Progenitor cell of endocrine pancreas (in vitro differentiated cells): ENCODE measurements at places on chromosomes 4 and X. TPM values are rescaled to one million over a fixed set of nuclear protein-coding genes. Genes with fewer than 3 reads are reported as not detected.

- H3K36me3 ChIP-seq = no peaks in the 10 kb centered on the region
- no peak for DNase-seq
- H3K27me3 ChIP-seq = no peaks in the 10 kb centered on the region
- no peaks in the 10 kb centered on the region for H3K4me1 ChIP-seq
- no peak overlapping the region for H3K4me3 ChIP-seq
These were observed 10.6 kb downstream of the NYX start for GRCh38 chrX:41457613-41458192.

DNA sequence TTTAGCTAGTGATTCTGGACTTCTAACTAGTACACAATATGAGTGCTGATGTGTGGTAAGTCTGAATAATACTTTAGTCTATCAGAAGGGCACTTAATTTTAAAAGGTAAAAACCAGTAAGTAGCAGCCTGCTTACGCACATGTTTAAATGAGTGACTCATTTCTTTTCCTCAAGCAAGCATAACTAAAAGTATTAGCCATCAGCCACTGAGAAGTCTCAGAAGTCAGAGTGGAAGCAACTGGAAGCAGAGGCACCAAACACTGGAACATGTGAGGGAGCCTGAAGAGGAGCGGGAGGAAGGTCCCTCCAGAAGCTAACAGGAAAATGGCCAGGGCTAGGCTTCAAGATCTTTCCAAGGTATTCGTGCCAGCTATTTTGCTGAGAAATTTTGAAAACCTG is 257.7 kb downstream of the RAPGEF2 start:
- no peak for DNase-seq
- no peaks in the 10 kb centered on the region for H3K4me1 ChIP-seq
- no peaks in the 10 kb centered on the region for H3K27me3 ChIP-seq
- peaks cover 32% of the 10 kb centered on the region for H3K36me3 ChIP-seq

DNA sequence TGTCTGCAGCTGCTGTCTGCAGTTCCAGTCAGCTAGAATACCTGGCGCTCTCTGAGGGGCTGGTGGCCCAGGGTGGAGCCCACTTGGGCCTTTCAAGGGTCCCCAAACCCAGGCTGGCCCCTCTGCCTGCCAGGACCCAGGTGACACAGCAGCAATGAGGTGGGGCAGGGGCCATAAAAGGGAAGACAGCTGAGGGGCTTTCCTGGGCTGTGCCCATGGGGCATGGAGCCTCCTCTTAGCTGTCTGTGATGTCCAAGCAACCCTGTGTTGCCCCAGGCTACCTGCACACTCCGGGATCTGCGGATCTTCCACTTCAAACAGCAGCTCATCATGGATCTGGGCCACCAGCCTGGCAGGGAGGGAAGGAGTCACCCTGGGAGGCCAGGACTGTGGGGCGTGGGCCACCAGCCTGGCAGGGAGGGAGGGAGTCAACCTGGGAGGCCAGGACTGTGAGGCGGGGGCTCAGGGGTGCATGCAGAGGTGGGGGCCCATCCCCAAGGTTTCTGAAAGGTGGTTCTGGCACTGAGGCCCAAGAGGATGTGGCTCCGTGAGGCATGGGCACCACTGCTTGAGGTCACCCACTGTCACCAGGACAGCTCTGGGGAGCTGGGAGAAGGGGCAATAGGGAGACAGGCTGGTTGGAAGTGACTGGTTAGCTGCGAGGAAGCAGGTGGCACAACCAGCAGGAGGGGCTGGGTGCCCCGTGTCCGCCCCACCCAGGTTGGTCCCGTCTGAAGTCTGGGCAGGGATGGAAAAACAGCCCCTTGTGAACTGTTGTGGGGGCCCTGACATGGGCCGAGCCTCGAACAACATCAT is 16.3 kb downstream of the NAT8L start:
- H3K4me3 ChIP-seq = no peak overlapping the region
- no peak for DNase-seq
- no peak overlapping the region for H3K27ac ChIP-seq
- H3K4me1 ChIP-seq = peaks cover 8% of the 10 kb centered on the region
- H3K36me3 ChIP-seq = no peaks in the 10 kb centered on the region
- H3K27me3 ChIP-seq = peaks cover 4% of the 10 kb centered on the region

DNA sequence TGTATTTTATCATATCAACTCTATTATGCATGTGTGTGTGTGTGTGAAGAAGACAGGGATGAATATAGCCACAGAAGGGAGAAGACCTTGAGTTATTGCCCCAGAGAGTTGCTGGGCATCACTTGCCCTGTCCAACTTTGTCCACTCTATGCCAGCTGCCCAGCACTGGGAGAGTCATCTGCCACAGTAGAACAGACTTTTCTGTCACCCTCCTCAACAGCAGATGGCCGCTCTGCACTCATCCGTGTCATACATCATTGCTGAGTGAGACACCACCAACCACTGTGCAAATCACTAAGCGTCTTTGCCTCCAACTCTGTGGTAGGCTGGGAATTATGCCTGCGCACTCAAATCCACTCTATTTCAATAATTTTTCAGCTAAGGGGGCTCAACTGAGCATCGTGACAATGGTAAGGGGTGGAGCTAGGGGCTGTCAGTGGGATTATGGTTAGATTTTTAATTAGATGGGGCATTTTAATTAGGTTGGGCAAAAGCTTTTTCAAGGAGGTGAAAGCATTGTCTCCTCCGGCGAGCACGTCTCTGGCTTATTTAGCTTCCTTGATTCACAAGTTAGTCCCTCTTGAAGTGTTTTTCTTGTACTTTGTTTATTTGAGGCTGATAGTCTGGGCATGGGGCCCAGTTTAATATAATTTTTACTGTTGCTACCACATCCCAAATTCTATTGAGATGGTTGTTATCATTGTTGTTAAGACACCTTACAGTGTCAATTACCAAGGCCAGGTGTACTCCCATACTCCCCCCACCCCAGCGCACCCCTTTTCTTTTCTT is 100.1 kb upstream of the KLF3 start:
- peaks cover 8% of the 10 kb centered on the region for H3K4me1 ChIP-seq
- H3K27ac ChIP-seq = no peak overlapping the region
- H3K36me3 ChIP-seq = no peaks in the 10 kb centered on the region
- no peaks in the 10 kb centered on the region for H3K27me3 ChIP-seq
- no peak overlapping the region for H3K4me3 ChIP-seq
- no peak for DNase-seq

DNA sequence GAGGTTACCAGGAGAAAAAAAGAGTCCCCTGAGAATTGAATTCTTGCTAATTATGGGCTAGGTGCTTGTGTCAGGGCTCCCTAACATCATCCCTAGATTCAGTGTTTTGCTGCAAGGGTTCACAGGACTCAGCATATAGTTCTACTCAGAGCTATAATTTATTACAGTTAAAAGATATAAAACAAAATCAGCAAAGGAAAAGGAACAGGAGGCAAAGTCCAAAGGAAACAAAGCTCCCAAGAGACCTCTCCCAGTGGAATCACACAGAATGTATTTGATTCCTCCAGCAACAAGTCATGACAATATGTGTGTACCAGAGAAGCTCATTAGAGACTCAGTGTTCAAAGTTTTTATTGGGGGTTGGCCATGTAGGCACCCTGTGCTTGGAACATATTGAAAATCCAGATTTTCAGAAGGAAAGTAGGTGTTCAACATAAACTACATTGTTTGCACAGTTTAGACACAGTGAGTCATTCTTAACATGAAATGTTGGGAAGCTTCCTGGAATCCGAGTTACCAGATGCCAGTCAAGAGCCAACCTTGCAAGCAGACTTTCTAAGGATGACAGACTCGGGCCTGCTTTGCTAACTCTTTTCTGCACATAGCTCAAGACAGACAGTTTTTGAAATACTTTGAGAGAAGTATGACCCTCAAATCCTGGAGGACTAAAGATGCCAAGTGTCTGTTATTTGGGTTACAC is 311.3 kb upstream of the EMCN start:
- H3K4me1 ChIP-seq = no peaks in the 10 kb centered on the region
- H3K27me3 ChIP-seq = no peaks in the 10 kb centered on the region

Gene MECP2
- 40.6 and 47.6 TPM in 2 replicates for total RNA-seq

Gene SLC6A8
- 52.2 and 55.7 TPM in 2 replicates for total RNA-seq

Gene SYTL4
- total RNA-seq = 1.8 and 2.9 TPM in 2 replicates

Gene CNKSR2
- 28.0 TPM in 2 replicates for total RNA-seq
